CD4-positive, CD25-positive, alpha-beta regulatory T cell (primary cell): ENCODE measurements at places on chromosomes 6 and 20.

GRCh38 chr6:90765895-90766294 lies 179.0 kb upstream of the MAP3K7 start:
- no peak for DNase-seq

DNA sequence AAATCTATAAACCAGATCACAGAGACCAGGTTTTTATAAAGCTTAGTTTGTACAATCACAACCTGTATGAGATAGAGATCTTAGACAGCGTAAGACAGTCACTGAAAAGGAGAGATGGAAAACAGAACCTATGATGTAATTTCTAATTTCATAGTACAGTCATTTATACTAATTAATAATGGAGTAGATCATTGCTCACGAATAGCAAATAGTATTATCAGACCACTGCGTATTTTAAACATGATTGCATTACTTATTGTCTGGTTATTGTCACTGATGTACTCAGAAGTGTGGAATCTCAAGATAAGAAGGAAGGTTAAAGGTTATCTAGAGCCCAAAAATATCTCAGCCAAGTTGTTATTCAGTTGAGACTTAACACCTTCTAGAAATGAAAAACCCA lies 115.6 kb downstream of the KHDC1L start:
- DNase-seq: no peak

- no peak for DNase-seq
Observed at GRCh38 chr6:141700819-141701218, 431.9 kb upstream of the GJE1 start.

DNA sequence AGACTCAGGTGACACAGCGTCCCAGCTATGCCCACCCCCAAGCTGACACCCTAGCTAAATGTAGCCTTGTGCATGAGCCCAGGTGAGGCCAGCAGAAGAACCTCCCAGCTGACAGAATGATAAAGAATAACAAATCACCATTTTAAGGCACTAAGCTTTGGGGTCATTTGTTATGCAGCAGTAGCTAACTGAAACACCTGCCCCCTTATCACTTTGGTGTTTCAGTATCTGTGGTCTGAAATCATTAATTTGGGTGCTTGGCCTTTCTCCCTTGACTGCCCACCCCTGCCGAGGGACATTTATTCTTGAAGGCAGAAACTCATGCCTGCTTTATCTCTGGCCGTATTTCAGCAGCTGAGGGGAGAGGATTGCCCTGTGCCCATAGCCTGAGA lies 30.0 kb downstream of the DACT2 start:
- DNase-seq: no peak

DNA sequence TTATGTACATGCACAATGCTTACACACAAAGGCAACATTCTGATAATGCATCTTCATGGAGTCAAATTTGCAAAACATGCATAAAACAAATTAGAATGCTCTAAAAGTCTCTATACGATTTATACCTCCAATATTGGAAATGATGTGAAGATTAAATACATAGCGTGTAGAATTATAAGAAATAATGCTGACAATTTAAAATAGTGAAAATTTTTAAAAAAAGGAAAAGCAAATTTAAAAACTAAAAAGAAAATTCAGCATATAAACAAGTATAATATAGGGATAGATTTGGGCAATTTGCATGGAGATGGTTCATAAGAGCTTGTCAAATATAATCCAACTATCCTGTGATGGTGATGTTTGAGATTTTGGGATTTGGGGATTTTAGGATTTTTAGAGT lies 14.9 kb downstream of the TCF21 start:
- DNase-seq: no peak

- no peak for DNase-seq
Observed at GRCh38 chr6:24686946-24687345, 20.1 kb downstream of the ACOT13 start.

DNA sequence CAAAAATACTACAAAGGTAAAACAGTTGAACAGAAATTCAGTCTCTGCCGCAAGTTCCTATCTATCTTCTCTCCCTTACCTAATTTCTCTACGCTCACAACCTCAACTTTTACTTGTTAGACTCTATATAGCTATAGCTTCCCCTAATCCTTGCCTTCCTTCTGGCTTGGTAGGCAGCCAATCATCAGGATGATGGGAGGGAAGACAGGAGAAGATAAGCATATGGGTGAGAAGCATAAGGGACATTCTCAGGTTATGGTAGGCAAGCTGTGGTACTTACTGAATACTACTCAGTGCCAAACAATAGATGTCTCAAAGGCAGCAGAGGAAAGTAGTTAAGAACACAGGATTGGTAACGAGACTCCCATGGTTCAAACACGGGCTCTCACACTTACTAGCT lies 7.8 kb downstream of the CCNC start:
- no peak for DNase-seq

- no peak for DNase-seq
Observed at GRCh38 chr6:14174226-14174625, 56.7 kb downstream of the CD83 start.

DNA sequence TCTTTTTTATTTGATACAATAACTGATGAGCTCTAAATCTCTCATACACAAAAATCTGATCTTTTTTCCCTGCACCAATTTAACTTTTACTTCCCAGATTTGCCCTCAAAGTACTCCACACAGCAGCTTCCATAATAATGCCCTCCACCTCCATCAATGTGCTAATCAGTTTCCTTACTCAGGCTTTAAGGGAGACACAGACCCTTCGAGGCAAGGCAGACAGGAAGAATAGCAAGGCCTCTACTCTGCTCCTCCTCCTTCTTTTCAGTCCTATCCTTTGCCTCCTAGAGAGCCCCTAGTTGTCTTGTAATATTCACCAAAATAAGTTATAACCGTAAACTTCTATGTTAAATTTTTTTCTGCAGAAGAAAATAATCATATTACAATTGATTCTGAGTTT lies 444.9 kb upstream of the RNF217 start:
- no peak for DNase-seq

GRCh38 chr6:89910902-89911240 lies 16.6 kb downstream of the GJA10 start:
- no peak for DNase-seq

- no peak for DNase-seq
Observed at GRCh38 chr6:71509191-71510005, 220.8 kb downstream of the OGFRL1 start.
